Activated gamma-delta T cell treated with Interleukin-2 at 50 U/mL for 16 hours (primary cell): ENCODE measurements at places on chromosomes 7 and 10.

- DNase-seq, result no peak
Measured at GRCh38 chr7:141511676-141512396, 39.4 kb upstream of the AGK start.

GRCh38 chr7:41403291-41403690, 299.6 kb downstream of the INHBA start:
- no peak for DNase-seq

GRCh38 chr7:136339464-136339863, 362.3 kb upstream of the MTPN start:
- DNase-seq, result no peak

DNA sequence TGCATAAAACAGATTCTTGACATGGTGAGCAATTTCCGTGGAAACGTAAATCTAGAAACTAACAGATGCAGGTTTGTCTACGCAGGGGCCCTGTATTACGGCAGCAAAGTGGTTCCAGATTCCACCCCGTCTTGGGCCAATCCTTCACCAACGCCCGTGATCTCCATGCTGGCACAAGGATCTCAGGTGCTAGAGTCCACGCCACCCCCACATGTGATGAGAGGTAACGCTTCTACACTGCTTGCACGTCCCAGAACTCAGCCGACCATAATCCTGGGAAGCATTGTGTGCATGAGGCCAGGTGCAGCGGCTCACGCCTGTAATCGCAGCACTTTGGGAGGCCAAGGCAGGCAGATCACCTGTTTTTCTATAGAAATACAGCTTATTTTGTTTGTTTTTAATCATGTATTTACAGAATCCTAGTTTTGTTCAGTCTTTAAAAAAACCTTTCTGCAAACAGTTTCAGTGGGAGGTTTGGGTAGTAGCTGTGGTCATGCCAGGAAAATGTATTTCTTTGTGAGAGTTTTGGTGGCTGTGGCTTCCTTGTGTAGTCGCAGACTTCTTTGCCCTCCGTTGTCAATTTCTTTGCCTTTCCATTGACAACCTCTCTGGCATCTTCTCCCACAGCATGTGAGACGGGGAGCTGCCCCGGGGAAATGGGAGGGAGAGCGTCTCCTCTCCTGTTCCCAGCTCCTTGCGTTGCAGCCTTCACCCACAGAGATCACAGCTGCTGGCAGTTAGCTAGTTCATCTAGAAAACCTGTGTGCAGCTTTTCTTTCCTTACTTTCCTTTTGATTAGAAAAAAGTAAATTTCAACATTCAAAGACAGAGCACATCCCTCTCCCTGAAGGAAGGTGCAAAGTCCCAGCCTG, 35.7 kb downstream of the ITIH2 start:
- no peak for DNase-seq
